Right cardiac atrium (tissue), 5 donors: ENCODE measurements at places on chromosomes 5 and 9. TPM values are rescaled to one million over a fixed set of nuclear protein-coding genes. Genes with fewer than 3 reads are reported as not detected.

GRCh38 chr9:69527454-69527853 lies 144.7 kb downstream of the APBA1 start:
- DNase-seq: no peak

DNA sequence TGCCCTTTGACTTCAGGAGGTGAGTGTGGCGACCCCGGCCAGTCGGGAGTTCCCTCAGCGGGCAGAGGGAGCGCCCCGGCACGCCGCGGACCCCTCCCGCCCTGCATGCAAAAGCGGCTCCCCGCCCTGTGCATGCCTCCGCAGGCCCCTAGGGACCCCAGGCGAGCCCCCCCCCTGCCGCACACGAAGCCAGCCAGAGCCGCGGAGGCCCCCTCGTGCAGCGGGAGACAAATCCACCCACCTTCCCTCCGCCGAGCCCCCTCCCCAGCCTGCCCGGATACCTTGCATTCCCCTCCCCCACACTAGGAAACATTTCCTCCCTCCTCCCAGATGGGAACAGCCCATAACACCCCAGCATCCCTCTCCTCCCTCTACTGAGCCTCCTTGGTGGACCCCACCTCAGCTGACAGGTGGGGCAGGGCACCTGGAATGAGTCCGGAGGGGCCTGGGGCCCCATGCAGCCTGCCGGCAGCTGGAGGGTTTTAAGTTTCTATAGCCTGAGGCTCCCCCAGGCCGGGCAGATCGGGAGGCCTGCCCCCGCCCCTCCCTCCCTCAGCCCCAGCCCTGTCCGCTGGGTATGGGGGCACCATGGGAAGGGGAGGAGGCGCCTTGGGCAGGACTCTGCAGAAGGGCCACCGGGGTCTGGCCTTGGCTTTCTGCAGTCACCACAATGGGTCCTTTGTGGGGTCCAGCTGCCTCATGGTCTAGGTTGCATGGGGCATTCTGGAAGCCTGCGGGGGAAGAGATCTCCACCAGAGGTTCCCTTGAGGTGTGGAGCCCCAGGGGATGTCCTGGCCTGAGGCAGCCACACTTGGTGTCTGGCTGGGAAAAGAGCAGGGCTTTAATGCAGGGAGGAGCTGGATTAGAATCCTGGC lies 601 bp downstream of the ERGIC1 start:
- DNase-seq: no peak

- DNase-seq: no peak
These were observed 140.1 kb upstream of the FBXL17 start for GRCh38 chr5:108521841-108522506.

- no peak for DNase-seq
These were observed 71.0 kb downstream of the C5orf15 start for GRCh38 chr5:133897431-133897830.

DNA sequence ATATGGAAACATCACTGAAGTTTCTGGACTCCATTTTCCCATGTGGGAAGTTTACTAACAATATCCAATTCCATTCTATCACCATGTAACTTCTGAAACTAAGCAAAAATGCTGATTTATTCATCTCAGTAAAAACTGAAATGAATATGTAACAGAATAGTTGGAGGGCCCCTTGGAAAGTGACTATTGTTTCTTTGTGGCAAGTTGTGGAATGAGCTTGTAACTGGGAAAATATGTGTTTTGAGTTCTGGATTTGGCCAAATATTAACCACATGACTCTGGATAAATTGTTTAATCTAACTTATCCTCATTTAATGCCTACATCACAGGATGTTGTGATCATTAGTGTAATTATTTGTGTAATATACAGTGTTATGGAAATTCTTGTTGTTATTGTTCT lies 619.3 kb downstream of the TLE4 start:
- no peak for DNase-seq

Gene NR2F1
- total RNA-seq: 42.1 TPM

Gene SDHA
- 452 TPM for total RNA-seq

Gene SPATA31E1
- total RNA-seq: not detected
